ENCODE measurements at places on chromosomes 7 and 10.

- peak; percentile 74 for DNase-seq
These were observed 1.2 kb downstream of the CYREN start for GRCh38 chr7:135169141-135169963.

GRCh38 chr7:105206985-105207384 lies 181.7 kb downstream of the SRPK2 start:
- DNase-seq: no peak

- no peak for DNase-seq
These were observed 1.1 kb downstream of the PIK3AP1 start for GRCh38 chr10:96719200-96719599.

- no peak for DNase-seq
These were observed 52.6 kb downstream of the LRRC72 start for GRCh38 chr7:16579216-16579615.

DNA sequence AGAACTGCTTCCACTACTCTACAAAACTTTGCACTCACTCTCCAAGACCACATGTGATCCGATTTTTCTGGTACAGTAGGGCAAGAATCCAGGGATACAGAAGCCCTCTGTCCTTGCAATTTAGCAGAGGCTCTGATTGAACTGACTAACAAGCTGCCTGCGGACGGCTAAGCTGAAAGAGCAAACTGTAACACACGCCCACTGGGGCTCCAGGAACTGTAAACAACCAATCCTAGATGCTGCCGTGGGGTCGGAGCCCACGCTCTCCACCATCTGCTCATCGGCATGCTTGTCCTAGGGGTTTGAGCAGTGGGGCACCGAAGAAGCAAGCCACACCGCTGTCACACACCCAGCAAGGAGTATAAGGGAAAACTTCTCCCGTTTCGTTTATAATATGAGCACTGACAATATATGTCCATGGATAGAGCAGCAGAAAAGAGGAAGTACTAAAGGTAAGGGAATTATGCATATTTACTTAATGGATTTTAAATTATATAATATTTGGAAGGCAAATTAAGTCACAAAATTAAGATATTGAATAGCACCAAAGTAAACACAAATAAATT lies 634.4 kb upstream of the POT1 start:
- DNase-seq: no peak

- no peak for DNase-seq
These were observed 488.9 kb downstream of the SH2D4B start for GRCh38 chr10:81026591-81026990.

DNA sequence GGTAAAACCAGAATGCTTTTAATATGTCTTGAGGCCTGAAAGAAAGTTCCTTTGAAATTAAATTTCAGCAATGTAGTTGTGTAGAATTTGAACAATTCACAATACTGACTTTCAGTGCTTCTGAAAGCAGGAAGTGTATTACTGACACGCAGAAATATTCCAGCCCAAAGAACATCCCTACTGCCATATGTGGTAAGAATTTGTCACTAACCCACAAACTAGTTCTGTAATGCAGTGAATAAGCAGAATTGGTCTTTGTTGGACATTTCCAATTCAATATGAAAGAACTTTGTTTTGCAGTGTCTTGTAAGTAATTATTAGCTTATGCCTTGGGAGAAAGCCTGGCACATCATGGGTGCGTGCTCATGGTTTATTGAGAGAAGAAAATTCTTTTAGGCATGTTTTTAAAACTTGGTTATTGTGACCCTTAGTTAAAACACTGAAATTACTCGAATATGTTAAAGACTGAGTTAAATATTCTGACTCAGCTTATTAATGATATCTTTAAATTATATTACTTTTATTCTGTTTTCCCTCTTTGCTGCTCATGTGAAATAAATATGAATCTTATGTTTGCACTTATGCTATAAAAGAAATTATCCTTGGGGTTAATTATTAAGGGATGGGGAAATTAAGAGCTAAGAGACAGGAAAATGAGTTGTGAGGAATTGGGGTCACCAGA lies 33.4 kb downstream of the PTPN12 start:
- no peak for DNase-seq

- DNase-seq: no peak
These were observed 5.9 kb upstream of the GARIN1A start for GRCh38 chr7:128666200-128666599.

DNA sequence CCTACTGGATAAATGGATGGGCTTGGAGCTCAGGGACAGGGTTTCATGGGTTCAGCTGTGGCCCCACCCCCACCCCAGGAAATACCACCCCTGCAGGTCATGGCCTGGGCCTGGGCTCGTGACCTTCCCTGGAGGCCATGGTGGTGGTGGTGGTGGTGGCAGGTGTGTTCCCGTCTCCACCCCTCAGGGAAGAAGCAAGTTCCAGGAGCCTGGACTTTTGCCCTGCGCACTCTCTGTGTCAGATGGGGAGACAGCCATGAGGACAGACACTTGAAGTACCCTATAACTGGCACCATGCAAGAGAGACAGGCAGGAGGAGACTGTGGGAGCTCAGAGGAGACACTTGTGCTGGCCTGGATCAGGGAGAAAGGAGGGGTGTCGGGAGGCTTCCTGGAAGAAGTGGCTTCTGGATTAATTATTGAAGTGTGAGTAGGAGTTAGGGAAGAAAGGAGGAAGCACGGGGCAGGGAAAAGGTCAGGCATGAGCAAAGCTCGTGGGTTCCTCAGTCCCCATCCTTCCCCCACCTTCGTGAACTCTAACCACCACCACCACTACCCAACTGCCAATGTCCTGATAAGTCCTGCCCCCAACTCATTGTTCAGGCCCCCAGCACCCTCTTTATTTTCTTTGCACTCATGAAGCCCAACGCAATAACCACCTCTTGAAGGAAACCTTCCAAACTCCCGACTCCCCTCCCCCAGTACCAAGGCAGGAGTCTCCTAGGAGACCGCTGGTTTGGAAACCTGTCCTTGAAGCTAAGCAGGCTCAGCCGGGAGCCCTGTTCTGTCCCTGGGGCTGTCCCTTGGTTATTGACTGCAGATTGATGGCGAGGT lies 8.9 kb downstream of the SH2B2 start:
- DNase-seq: no peak

DNA sequence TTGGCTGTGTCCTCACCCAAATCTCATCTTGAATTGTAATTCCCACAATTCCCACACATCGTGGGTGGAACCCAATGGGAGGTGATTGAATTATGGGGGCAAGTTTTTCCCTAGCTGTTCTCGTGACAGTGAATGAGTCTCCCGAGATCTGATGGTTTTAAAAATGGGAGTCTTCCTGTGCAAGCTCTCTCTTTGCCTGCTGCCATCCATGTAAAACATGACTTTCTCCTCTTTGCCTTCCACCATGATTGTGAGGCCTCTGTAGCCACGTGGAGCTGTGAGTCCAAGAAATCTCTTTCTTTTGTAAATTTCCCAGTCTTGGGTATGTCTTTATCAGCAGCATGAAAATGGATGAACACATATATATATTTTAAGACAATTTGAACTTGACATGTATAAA lies 285.4 kb downstream of the BAMBI start:
- no peak for DNase-seq

GRCh38 chr7:35823440-35823839 lies 22.6 kb downstream of the SEPTIN7 start:
- no peak for DNase-seq

GRCh38 chr10:103737735-103738367 lies 117.5 kb downstream of the SH3PXD2A start:
- DNase-seq: no peak

DNA sequence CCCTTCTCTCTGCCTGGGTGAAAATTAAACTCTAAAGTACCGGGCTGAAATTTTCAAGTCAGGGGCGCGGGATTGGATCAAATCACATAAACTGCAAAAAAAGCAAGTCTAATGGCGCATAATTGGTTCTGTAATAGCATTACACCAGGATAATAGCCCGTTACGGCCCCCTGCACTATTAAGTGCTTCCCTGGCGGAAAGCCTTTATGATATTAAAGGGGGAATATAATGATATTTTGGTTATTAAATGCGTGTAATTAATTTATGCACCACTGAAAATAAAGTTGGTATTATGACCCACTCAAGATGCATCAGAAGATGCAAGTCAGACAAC lies 744 bp upstream of the DRGX start:
- DNase-seq: no peak

GRCh38 chr10:119770928-119771327 lies 45.1 kb downstream of the INPP5F start:
- no peak for DNase-seq

DNA sequence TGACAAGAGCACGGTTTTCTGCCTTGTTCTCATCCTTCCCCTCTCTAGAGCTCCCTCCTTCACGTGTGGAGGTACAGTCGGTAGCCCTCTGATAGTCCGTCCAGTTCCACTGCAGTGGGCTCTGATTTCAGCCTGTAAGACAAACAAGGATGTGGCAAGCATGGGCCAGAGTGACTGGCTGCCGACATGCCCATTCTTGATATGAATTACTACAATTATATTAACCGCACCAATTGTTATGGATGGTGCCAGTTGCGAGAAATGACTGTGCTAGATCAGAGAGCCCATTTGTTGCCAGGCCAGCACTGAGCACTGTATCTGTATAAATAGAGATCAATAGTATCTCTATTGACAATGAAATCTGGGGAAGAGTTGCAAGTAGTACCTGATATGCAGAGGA lies 146.6 kb downstream of the CHN2 start:
- no peak for DNase-seq
